ENCODE measurements at places on chromosomes 3 and 15.

DNA sequence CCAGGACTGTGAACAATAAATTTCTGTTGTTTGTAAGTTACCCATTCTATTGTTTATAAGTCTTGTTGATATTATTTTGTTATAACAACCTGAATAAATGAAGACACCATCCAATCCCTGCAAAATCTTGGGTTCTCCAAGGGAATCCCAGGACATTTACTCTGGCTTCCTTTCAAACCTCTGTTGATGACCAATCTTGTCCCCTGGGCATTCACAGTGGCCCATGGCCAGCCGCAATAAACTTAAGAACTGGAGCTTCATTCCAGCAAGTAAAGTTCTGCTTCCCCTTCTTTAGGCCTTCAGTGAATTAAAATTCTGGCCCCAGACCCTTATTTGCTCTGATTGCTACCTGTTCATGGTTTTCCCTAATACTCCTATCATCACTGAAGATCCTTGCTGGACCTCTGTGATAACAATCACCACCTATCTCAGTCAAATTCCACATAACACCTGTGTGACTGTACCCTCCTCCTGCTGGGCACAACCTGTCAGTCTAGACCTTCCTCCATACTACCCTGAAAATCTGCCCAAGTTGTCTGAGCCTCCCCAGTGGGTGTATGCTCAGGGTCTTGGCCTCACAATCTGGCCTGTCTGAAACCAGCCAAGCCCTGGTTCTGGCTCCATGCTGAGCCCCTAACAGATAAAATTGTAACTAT, 153.1 kb downstream of the SEMA6D start:
- no peak for DNase-seq

- no peak for DNase-seq
These were observed 104.7 kb downstream of the SEMA6D start for GRCh38 chr15:47822048-47822447.

GRCh38 chr15:83947156-83947555, 288.4 kb upstream of the GOLGA6L4 start:
- no peak for DNase-seq

GRCh38 chr3:160369784-160370183, 29.2 kb downstream of the IFT80 start:
- no peak for DNase-seq

DNA sequence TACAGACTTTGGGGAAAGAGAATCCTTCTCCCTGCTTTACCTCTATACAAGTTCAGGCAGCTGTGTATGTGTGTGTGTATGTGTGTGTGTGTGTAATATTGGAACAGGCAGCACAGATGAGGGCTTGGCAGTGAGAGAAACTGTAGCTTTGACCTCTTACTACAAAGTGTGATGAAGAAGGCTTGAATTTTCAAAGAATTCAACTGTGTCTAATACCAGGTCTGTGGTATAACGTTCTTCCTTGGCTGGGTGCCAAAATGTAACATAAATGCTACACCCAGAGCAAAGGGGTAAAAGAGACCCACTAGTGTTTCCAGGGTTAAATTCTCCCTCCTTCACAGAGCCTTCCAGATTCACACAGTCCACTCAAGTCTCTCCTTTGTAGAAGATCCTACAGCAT, 51.1 kb downstream of the CHST2 start:
- DNase-seq, result no peak

DNA sequence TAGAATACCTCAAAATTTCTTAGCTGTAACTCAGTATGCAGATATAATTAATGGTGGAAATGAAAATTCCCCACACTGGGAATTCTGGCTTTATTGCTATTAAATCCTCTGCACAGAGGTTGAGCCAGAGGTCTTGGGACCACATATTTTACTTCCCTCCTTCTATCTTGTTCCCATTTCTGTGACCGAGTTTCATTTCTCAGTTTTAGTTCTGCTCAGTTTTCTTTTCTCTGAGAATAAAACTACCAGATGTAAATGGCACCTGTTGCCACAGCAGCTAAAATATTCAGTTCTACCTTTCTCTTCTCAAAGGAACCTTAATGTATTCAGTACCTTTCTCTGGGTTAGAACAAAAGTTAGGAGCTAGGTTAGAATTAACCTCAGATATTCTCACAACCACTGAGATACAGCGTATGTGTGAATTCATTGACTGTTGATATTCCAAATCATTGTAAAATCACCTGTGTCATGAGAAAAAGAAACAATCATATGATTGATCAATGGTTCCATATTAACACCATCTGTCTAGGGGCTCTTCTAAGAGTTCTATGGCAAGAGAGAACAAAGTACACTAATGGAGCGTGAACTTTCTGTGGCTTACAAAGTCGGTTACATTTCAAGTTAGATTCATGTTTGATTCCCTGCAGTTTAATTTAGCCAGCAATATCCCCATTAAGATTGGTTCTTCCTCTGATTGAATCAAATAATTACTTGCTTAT, 374.1 kb downstream of the EFHB start:
- DNase-seq, result no peak

- no peak for DNase-seq
These were observed 1.3 kb downstream of the TOP2B start for GRCh38 chr3:25663347-25663868.

GRCh38 chr15:64636556-64636955, 138.8 kb downstream of the RBPMS2 start:
- no peak for DNase-seq

DNA sequence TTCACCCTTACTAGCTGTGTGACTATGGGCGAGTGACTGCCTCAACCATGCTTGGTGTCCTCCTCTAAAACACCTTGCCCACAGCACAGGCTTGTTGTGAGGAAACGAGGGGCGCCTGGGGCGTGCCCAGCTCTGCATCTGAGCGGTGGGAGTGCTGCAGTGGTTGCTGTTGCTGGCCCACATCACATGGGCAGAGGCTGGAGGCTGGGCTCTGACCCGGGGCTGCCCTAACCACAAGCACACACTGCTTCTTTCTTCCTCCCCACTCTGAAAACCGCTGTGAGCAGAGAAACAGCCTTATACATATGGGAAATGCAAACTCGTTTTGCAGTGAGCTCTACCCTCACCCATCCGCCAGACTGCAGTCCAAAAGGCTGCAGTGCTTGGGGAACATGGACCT, 74.8 kb upstream of the RPL32 start:
- DNase-seq, result no peak

DNA sequence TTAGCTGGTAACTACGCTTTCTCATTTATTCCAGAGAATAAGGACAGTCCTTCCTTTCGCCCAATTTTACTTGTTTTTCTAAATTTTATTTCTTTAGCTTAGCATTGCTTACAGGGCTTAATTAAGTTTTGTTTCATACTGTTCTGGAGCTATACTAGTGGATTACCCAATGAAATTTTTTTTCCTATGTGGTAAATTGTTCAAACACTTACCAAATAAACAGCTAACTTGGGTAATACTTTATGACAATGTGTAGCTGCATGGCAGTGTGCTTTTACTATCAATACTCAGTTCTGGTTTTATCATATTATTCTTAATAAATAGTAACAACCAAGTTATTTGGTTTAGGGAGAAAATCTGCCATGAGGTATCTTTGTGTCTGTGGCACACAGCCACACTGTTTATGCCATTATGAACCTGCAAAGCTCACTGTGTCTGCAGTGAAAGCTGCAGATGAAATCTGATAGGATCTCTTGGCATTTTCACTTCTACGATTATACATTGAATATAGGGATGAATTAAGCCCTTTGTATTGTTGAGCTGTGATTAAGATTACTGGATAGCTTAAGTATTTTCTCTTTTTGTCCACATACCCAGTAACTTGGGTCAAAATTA, 37.2 kb downstream of the UBE2E2 start:
- no peak for DNase-seq

DNA sequence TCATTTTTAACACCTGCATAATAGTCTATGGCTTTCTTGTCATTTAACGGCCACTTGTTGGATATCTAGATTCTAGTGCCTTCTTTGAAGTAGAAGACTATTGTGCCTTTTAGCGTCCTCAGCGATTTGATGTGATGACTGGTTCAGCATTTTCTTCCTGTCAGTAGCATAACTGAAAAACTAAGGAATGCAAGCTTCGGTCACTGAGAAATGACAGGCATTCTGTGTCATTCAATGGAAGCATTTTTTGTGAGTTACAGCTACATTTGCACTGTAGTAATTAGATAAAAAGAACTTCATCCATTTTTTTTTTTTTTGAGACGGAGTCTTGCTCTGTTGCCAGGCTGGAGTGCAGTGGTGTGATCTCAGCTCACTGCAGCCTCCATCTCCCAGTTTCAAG, 10.3 kb downstream of the NEK11 start:
- DNase-seq, result no peak

DNA sequence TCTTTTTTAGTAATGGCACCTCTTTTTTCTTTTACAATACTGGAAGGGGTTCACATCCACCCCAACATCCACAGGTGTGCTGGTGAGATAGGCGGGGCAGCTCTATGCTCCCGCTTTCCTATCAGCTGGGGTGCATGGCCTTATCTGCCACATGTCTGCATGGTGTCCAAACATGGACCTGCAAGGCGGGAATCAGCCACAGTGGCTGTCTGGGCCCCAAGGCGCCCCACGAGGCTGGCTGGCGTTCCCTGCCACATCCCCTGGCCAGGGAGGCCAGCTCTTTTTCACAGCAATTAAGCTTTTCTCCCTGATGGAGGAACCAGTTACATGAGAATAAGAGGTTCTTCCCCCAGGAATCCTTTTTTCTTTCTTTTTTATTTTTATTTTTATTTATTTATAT, 30.9 kb upstream of the GOLGA6L2 start:
- DNase-seq, result no peak

- DNase-seq, result no peak
These were observed 56.1 kb upstream of the KIF23 start for GRCh38 chr15:69357773-69358771.

GRCh38 chr3:72050048-72050632, 265.2 kb upstream of the PROK2 start:
- DNase-seq, result no peak

GRCh38 chr3:179624451-179624850, 19.9 kb downstream of the NDUFB5 start:
- DNase-seq, result no peak

- no peak for DNase-seq
These were observed 2.5 kb downstream of the FEM1B start for GRCh38 chr15:68279779-68280753.

DNA sequence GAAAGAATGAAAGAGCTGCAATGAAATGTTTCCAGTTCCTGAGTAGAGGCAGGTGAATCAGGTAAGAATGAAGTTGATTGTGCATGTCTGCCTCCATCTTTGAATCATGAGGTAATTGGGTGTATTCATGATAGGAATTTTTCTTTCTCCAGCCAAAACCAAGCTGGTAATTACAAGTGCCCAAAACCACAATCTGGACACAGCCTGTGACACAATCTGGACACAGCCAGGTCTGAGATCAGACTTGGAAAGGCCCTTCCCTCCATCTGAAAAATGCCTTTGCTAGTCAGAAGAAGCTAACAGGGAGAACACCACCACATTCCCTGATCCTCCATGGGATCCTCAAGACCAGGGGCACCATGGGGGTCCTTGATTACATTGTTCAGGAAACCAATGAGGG, 338.5 kb upstream of the THBS1 start:
- no peak for DNase-seq

DNA sequence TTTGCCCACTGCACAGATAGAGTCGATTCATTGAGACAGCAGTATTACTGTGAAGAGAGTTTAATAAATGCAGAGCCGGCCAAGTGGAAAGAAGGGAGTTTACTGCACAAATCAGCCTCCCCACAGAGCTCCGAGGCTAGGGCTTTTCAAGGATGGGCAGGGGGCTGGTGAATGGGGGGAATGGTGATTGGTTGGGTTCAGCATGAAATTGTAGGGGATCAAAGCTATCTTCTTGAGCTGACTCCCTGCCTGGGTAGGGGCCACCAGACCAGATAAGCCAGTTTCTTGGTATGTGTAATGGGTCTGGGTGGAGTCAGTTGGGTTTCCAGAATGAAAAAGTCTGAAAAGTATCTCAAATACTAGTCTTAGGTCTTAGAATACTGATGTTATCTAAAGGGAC, 66.6 kb downstream of the SYNPR start:
- DNase-seq, result no peak

DNA sequence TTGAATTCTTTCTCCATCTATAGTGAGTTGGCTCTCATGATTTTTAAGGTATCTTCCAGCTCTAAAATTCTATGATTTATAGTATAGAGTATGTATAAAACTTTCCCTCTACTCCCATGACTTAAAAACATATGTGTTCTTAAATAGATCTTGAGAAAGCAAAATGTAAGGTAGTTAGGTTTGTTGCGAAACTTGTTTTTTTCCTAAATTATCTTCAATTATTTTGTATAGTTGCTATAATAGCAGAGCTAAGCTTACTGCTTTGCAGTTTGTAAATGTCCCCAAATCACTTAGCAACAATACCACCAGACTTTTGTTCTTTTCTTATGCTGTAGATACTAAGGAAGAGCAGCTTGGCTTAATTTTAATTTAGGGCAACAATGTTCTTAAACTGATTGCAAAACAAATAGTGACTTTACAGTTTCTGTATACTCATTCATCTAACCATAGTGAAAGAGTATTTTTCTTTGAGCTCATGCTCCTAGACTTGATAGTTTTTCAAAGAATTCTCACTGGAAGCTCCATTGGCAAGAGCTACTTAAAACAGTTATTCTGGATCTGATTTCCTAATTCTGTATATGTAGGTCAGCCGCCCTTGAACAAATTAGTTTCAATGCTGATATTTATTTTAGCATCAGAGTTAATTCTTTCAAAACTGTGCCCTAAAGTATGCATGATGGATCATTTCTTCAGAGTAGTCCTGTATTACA, 61.2 kb downstream of the LYSMD4 start:
- DNase-seq, result no peak

DNA sequence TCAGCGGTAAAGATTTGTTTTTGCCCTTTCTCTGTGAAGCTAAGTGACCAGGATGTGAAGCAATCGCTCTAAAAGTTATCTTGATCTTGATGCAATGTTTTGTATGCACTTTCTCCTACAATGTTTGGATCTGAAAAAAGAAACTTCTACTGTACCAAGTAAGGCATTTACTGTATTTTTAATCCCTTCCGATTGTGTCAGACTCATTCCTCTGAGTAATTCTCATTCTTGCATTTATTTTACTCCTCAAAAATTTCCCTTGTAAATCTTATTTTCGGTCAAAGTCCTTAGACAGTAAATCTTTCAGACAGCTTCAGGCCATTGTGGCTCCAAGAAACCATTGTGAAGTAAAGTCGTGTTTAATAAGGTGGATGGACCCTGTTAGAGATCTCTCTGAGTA, 141.9 kb downstream of the TP63 start:
- no peak for DNase-seq

GRCh38 chr3:51311055-51311454, 74.0 kb upstream of the MANF start:
- no peak for DNase-seq

Data from NCI-H1417 treated with DMSO at 0.1 percent for 48 hours (cell line).